Epithelial cell of proximal tubule (primary cell): ENCODE measurements at places on chromosomes 5 and 9. TPM values are rescaled to one million over a fixed set of nuclear protein-coding genes. Genes with fewer than 3 reads are reported as not detected.

GABRB2 gene
- total RNA-seq: not detected in 2 replicates

DNA sequence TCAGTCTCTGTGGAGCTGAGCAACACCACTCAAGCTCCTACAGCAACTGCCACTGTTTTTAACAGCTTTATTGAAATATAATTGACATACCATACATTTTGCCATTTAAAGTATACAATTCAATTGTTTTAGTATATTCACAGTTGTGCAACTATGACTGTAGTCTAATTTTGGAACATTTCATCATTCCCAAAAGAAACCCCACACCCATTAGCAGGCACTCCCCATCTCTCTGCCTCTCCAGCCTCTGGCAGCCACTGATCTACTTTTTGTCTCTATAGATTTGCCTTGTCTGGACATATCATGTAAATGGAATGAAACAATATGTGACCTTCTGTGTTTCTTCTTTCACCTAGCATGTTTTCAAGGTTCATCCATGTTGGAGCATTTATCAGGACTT is 43.5 kb downstream of the RUSC2 start:
- DNase-seq: no peak

DNA sequence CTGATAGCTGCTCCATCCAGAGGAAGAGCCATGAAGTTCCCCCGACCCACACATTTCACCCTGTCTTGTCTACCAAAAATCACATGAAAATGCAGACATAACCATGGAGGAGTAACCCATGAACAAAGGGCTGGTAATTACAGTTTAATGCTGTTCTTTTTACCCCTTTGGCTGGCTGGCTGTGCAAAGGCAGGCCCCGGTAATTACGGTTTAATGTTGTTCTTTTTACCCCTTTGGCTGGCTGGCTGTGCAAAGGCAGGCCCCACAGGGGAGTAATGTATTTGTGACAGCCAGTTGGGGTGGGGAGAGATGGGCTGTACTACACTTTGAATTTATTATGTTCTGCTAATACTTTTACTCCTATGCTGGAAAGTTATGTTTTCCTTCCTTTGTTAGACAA is 41.7 kb downstream of the PIK3R1 start:
- no peak for DNase-seq

GRCh38 chr5:30749971-30750370 is 443.5 kb upstream of the CDH6 start:
- peak; percentile 42 for DNase-seq

DNA sequence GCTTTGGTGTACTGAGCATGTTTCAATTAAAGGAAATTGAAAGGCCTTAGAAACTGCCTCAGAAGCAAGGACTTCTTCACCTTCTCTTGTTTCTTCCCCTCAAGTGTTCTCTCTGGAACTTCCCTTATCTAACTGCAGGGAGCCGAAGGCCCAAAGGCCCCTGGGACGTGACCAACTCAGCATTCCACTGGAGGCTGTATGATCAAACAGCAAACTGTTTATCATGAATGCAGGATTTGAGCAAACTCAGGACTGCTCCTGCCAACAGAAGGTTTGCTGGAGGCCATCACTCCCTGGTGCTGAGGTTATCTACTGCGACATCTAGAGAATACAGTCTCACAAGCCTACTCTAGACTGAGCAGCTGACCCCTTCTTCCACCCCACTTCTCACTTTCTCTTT is 4.8 kb upstream of the CDH10 start:
- DNase-seq: no peak

SPINK6 gene
- not detected in 2 replicates for total RNA-seq

DNA sequence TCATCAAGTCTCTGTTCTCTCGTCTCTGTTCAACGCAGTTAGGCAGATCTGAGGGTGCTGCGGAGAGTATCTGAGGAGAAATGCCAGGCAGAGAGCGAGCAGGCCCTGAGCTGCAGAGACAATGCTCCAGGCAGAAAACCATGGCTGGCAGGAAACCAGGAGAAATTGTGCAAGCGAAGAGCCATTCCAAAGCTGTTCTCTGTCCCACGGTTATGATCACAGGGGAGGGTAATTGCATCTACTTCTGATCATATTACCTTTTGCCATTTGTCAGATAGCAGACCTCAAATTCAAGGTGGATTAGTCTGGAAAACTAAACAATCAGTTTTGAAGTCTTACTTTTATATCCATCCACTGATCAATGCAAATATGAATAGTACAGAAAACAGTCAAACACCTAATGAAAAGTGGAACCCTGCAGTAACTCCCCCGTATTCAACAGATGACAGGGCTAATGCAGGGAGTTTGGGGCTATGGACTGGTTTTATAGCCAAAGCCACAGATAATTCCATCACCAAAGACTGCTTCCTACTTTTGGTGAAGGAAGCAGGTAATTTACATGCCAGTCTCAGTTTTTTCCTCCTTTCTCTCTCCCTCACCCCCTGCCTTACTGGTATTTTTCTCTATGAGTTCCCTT is 228.0 kb downstream of the DCP2 start:
- no peak for DNase-seq

DNA sequence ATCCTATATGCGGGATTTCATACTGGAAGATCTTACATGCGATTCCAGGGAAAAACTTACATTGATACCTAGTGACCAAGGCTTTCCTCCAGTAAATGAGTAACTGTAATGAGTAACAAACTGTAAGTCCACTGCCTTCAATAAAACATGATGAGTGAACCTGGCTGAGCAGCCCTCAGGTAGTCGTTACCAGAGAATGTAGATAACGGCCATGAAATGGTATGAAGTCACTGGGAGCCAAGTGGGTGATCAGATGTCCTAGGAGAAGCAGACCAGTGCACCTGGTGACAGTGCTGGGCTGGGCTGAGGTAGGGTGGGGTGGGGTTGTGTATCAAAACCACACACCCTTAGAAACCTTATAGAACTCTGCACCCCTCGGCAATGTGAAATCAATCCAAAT is 203.6 kb downstream of the ALDH1A1 start:
- no peak for DNase-seq

DNA sequence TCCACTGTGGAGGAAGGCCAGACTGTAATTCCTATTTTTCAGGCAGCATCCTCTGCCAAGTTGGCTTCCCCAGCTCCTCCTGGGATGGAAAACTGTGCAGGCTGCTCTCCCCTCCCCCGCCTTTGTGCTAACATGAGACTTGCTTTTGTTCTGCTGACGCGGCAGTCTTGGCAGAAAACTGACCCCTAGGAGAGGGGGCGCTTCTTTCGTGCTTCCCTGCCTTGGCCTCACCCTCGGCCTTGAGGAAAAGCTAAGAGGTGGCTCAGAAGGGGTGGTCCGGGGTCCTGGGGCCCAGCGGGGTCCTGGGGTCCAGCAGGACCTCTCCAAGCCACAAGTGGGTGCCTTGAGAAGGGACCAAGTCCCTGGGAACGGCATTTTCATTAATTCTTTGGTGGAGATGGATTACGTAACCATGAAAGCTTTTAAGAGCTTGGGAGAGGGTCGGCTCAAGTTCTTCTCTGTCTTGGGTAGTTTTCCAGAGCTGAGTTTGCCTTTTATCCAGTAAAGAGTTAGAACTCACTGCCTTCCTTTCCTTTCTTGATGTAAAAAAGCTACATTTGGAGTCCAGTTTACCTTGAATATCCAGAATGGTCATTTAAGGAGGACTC is 51.0 kb downstream of the SH3PXD2B start:
- DNase-seq: no peak

DROSHA gene
- total RNA-seq: 32.8 and 58.6 TPM in 2 replicates

DNA sequence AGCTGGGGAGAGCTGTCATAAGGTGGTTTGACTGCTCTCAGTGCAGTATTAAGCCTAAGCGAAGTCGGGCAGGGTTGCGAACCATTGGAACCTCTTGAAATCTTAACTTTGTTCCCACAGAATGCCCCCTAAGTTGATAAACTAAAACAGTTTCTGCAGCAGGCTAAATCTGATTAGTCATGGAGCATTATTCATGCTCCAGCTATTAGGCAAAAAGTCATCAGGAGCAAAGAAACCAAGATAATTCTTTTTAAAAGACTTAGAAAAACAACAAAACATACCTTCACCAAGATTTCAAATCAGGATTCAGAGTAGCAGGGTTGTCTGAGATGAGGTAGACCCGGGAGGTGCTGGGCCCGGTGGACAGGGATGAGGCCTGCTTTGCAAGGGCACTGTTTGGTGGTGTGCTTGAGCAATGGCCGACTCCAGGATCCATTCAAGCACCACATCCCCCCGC is 69.9 kb upstream of the PLPP1 start:
- peak; percentile 15 for DNase-seq

- peak; percentile 23 for DNase-seq
Observed at GRCh38 chr5:37888476-37888875, 48.6 kb upstream of the GDNF start.

DNA sequence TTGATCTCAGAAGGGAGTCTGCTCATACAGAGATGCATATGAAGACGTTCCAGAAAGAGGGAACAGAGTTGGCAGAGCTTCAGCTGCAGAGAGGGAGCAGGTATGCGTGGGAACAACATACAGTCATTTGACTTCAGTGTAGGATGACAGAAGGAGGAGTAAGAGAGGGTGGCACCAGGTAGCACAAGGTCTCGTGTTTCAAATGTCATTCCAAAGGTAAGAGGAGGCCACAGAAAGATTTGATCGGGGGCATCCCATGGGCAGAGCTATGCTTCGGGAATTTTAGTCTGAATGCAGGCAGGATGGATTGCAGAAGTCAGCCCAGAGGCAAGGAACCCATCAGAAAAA is 367.1 kb downstream of the CDK5RAP2 start:
- DNase-seq: no peak

DNA sequence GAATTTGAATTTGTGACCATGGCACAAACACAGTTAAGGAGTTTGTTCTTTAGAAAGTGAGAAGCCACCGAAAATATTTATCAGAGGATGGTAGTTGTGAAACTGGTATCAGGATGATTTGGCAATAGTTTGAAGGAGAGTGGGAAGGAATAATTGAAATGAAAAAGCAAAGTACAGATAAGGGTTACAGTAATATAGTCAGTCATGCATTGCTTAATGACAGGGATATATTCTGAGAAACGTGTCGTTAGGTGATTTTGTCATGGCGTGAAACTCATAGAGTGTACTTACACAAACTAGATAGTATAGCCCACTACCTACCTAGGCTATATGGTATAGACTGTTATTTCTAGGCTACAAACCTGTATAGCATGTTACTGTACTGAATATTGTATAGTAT is 84.2 kb downstream of the GPBP1 start:
- no peak for DNase-seq

DNA sequence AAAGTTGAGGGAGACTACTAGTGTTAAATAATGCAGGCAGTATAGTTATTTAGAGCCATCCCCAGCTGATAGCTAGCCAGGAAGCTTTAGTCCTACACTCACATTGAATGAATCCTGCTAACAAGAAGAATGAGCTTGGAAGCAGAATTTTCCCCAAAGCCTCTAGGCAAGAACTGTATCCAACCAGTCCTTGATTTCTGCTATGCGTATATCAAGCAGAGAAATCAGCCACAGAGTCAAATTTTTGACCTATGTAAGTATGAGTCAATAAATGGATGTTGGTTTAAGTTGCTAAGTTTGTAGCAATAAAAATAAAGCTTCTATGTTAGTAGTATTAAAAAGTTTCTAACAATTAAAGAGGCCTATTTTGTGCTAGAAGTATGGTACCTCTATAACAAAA is 672.1 kb upstream of the CHD1 start:
- DNase-seq: no peak

- no peak for DNase-seq
Observed at GRCh38 chr9:374736-375135, 160.1 kb downstream of the DOCK8 start.

DNA sequence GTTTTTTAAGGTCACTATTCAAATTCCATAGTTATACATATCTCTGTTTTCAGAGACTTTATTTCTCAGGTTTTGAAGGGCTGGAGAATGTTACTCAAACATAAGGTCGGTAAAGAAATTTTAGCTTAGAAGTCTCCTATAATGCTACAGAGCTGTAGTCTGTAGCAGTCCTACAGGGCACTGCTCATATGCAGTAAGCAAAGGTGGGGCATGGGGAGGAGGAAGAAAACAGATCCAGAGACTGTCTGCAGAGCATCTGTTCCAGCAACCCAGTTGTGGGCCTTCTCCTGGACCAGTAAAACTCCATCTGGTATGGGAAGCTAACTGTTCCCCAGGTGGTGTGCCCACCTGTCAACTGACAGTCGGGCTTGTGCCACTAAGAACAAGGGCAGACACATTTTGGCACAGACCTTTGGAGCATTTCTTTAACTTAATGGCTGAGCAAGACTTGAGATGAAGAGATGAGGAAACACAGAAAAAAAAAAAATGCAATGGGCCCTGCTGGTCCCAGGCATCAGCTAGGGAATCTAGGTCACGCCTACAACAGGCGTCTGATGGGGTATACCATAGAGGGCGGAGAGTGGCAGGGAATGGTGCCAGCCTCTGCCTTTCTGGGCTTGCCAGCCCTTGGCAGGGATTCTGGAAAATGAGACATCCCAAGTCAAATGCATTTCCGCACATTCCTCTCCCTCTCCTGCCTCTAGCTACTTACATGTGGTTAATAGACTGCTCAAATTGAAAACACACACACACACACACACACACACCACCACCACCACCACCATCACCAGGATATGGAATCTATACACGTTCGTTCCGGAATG is 218.9 kb downstream of the ARL15 start:
- DNase-seq: no peak

DNA sequence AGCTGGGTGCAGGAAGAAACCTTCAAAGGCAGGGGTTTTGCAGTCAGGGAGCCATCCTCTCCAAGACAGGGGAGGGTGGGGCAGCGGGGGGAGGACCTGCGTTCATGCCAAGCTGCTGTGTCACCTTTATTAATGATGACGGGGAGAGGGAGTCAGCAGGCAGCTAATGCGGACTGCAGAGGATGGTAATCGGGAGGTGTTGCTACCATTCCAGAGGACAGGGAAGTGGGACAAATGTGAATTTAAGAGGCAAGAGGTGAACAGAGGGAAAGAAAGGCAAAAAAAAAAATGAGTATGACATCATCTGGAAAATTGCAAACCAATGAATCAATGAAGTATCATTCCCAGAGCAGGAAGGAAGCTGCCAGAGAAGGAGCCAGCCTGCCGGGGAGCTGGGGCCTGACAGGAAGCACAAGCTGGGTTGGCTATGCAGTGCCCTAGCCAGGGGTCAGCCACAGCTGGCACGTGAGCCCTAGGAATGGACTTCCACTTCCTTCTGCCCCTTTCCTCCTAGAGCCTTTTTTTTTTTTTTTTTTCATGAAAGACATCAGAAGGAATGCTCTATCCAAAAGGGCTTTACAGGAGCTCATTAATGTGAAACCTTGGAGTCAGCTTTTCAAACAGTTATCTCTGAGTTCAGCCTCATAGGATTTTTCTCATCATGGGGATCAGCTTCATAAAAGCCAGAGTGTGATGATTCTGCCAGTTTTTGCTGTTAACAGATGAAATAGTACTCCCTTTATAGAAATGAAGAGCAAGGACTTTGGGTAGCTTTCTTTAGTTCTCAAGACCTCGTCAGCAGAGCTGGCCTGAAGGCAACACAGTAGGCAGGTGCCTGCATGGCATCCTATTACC is 9.2 kb downstream of the INSYN2B start:
- DNase-seq: peak; percentile 53

PTPRD gene
- total RNA-seq: 3.2 and 5.6 TPM in 2 replicates
